ENCODE measurements at places on chromosomes 3 and 15.

GRCh38 chr15:57375827-57376695 lies at the start of gene CGNL1:
CGNL1 (plus strand) TSS chr15:57376505; CDS start chr15:57438000, 61,495 bp downstream.
- no peak for DNase-seq

GRCh38 chr3:53892286-53892637 lies 603 bp upstream of the SELENOK start:
- no peak for DNase-seq

GRCh38 chr15:41881920-41882688 lies 11.7 kb downstream of the SPTBN5 start:
- no peak for DNase-seq

- no peak for DNase-seq
Observed at GRCh38 chr3:127551178-127551577, 39.4 kb downstream of the TPRA1 start.

DNA sequence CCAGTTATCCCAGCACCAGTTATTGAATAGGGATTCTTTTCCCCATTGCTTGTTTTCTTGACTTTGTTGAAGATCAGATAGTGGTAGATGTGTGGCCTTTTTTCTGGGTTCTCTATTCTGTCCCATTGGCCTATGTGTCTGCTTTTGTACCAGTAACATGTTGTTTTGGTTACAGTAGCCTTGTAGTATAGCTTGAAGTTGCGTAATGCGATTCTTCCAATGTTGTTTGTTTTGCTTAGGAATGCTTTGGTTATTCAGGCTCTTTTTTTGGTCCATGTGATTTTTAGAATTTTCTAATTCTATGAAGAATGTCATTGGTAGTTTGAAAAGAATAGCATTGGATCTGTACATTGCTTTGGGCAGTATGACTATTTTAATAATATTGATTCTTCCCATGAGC lies 94.3 kb upstream of the CHMP2B start:
- DNase-seq: no peak

GRCh38 chr3:52544937-52545336 lies 8.5 kb downstream of the UQCC5 start:
- DNase-seq: no peak

- DNase-seq: no peak
Observed at GRCh38 chr3:119831022-119831421, 49.1 kb downstream of the NR1I2 start.

DNA sequence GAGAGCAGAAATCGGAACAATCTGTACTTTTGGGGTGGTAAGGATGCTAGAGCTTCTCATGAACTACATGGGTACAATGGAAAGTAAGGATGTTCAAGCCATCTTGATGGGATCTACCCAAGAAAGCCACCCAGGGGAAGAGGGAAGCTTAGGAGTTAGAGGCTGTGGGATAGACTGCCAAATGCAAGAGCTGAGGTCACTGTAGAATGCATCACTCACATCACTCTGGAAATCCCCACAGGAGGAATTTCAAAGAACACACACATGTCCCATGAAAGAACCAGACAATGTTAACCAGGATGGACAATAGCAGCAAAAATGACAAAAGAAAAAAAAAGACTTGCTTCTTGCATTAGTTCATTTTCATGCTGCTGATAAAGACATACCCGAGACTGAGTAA lies 32.8 kb upstream of the UBE2E2 start:
- DNase-seq: no peak

GRCh38 chr3:30596152-30596551 lies 10.2 kb upstream of the TGFBR2 start:
- DNase-seq: no peak

DNA sequence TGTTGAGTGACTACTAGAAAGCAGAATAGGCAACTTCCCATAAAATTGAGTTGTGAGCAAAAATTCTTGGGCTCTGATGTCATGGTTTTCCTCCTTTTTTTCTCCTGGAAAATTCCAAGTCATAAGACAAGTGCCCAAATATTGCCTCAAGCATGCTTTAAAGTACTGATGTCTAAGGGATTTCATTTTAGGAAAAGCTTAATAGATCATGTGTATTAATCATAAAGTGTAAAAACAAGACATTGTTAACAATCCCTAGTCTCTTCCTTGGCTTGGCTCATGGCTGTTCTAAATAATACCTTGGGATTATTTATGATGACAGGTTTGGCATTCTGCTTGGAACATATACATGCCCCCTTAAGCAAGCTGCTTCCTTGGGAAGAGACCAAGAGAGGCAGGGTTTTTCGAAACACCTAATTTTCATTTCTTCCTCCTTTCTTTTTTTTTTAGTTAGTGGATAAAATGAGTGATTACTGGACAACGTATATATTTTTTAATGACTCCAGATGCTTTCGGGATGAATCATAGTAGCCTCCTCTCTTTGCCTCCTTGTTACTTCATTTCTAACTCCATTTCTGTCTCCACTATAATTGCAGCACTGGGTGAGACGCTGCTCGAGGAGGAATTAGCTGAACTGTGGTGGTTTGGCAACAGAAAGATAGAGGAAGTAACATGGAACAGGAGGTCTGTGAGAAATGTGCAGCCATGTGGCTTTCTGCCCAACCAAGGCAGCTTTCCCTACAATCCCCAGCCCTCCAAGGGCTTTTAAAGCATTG lies 104.9 kb downstream of the TPRG1 start:
- peak; percentile 61 for DNase-seq

DNA sequence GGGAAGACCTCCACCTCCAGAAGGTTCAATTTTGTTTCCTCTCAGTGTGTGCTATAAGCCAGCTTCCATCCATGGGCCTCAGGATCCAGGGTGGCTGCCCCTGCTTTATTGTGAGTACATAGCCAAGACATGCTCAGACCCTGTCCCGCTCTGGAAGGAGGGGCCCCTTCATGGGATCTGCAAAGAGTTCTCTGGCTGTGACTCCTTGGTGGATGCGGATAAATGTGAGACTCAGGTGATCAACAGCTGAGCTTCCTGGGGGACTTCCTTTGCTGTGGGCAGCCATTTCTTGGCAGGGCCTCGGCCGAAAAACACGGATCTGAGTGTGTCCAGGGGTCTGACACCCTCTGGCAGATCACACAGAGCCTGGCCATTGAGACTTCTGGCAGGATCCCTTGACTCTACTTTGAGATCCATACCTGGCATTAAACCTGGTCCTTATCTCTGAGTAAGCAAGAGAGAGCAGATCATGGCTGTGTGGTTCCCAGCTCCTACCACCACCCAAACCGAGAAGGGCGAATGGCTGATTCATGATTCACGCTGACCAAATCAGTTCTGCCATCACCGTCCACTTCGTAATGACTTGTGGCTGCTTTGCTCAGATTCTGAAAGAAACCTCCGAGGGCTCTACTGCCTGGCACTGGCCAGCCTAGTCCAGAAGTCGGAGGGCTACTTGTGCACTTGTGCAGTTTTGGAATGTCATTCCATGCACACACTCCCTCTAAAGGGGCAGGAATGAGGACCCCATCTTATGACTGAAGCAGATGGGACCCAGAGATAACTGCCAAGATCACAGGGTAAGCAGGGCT lies 68.1 kb downstream of the SENP2 start:
- no peak for DNase-seq

- peak; percentile 31 for DNase-seq
Observed at GRCh38 chr3:48440590-48440958, 517 bp downstream of the TMA7 start.

DNA sequence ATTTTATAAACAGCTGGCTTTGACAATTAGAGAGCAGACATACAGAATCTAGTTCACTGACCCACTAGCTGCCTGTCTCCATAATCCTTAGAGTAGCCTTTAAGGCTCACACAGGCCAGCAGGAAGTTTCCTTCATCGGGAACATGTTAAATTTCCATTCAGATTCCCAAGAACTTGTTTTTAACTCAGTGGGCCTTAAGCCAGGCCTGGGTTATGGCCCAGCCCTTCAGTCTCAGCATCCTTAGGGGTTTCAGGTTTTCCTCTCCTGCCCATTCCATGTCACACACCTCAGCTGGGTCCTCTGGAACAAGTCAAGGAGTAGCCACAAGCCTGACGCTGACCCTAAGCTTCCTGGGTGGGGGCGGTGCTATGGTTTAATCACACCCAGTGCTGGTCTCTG lies 15.0 kb downstream of the CDAN1 start:
- no peak for DNase-seq

GRCh38 chr3:126149960-126150515 lies 30.3 kb downstream of the ALDH1L1 start:
- no peak for DNase-seq

GRCh38 chr3:7682822-7683229 lies 818.8 kb upstream of the LMCD1 start:
- DNase-seq: peak; percentile 84

GRCh38 chr3:10389995-10390394 lies 69.1 kb upstream of the SEC13 start:
- peak; percentile 80 for DNase-seq

GRCh38 chr3:152350139-152350538 lies 81.4 kb downstream of the MBNL1 start:
- no peak for DNase-seq

GRCh38 chr15:72616491-72617210 lies 37.8 kb upstream of the GOLGA6B start:
- no peak for DNase-seq

DNA sequence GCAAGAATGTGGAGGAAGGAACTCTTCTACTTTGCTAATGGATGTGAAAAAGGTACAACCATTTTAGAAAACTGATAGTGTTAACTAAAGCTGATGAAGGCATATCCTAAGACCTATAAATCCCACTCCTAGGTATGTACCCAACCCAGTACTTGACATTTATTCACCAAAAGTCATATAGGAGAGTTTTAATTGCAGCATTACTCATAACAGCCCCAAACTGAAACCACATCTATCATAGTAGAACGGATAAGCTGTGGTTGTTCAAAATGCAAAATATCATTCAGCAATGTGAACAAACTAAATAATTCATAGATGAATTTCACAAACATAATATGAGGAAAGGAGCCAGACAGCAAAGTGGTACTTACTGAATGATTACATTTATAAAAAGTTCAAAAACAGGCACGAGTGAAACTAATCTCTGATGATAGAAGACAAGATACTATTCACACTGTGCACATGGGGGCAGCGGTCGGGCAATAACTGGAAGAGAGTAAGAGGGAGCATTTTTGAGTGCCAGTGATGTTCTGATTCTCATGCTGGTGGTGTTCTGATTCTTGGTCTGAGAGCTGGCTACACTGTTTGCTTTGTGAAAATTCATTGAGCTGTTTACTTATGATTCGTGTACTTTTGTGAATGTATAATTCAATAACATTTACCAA lies 34.3 kb downstream of the GOLIM4 start:
- no peak for DNase-seq

GRCh38 chr15:90141646-90142045 lies 39.4 kb upstream of the IDH2 start:
- DNase-seq: no peak

GRCh38 chr15:67037694-67038093 lies 27.7 kb upstream of the SMAD3 start:
- no peak for DNase-seq

GRCh38 chr3:170346481-170347392 lies 10.8 kb upstream of the SKIL start:
- no peak for DNase-seq

- DNase-seq: peak; percentile 66
Observed at GRCh38 chr3:126523745-126524428, at the start of gene CHST13. CHST13 (plus strand) TSS chr3:126524155; CDS start chr3:126524333, 178 bp downstream.

- no peak for DNase-seq
Observed at GRCh38 chr3:50133283-50133615, 21.9 kb upstream of the SEMA3F start.

- DNase-seq: no peak
Observed at GRCh38 chr3:9553948-9554513, 409 bp upstream of the LHFPL4 start.

- no peak for DNase-seq
Observed at GRCh38 chr15:33204926-33205325, 10.4 kb upstream of the FMN1 start.

- DNase-seq: no peak
Observed at GRCh38 chr3:99330924-99331532, 307.4 kb upstream of the COL8A1 start.

DNA sequence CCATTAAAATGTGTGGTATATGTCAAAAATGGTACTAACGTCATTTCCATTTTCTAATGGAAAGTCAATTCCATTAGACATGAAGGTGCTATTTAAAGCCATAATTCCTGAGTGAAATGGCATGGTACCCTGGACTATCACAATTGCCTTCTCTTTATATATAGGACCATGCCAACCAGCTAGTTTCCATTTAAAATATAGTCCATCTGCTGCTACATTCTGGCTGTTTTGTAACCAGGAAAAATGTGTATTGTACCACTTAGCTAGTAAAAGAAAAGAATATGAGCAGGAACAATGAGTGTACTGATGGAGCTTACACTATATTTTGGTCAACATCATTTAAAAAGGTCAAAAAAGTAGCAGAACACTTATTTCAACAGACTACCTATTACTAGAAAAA lies 30.4 kb upstream of the HDC start:
- no peak for DNase-seq

- no peak for DNase-seq
Observed at GRCh38 chr3:188037965-188038581, 115.9 kb upstream of the LPP start.

DNA sequence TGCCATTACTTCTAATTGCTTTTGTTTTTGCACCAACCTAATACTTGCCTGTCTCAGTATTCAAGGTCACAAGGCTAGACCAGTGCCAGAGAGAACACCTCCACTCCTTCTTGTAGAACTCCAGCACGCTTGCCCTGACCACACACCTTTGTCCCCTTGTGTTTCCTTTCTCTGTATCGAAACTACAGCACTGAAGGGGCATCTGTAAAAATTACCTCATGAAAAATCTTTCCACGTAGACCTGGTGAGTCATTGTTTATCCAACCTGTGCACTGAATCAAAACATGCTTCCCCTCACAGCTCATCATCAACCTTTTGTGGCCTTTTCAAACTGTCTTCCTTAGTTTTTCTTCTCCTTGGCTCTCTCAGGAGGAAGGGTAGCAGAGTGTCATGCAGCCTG lies 259.5 kb downstream of the THRB start:
- no peak for DNase-seq

DNA sequence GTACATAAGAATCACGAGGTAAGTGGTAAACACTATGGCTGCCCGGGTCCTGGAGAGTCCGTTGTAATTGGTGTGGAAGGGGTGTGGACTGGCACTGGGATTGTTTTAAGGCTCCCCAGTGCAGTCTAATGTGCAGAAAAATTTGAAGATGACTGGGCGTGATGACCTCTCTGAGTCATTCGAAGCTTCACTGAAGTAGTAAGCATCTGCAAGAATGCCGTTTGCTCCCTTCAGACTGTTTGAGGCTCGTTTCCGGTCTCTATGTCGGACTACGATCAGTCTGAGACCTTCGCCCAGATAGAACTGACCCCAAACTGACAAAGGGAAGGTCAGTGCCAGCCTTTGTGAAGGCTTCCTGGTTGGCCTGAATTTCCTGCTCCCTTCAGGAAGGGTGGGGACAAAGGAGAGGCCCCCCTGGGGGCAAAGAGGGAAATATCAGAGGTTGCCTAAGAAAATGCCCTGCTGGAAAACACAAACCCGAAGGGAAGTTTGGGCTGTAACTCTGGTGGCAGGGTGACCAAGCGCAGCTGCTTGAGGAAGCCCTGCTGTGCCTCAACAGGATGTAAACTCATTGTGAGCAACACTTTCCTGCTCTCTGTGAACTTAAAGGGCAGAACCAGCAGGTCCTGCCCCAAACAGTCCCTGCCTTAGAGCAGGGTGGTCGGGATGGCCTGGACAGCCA lies 34.6 kb downstream of the BTD start:
- no peak for DNase-seq

Data from KBM-7 (cell line).